ENCODE measurements at places on chromosomes 2 and 18.
A peak's percentile ranks its signal among the peaks of the same experiment; 100 is the strongest.

DNA sequence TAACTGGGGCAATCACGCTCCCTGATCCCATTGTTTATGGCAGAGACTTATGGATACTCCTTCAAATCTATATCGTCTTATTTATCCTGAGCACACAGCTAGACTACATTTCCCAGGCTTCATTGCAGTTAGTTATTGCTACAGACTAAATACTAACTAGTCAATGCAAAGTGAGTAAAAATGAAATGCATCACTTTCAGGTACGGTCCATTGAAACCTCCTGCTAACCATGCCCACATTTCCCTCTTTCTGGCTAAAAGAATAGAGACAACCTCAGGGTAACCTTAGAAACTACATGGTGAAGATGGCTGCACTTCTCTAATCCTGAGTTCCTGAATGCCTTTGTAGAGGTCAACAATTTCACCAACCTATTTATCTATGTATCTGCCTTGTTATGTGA is 437.4 kb downstream of the EPHA4 start:
- DNase-seq: no peak

DNA sequence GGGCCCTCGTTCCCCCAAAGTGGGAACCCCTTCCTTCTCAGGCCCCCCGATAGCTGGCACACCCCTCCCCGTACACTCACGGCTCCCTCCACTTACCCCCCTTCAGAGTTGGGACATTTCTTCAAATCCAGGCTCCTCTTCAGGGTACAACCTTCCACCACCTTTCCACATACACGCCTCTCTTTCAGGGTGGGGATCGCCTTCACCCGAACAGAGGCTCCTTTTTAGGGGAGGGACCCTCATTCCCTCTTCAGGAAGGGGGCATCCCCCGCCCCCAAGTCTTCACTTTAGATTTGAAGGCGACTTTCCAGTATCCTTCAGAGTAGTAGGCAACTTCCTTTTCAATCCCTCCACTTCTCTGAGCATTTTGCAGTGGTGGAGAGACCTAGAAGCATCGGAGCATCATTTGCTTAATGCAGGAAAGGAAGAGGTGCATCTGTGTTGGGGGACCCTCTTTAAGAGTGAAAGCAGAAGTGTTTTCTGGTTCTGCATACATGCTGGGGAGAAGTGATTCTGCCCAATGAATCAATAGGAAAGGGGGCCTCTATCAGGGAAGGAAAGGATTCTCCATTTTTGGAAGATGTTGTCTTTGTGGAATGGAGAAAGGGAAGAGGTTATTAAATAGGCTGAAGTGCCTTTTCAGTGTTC is 845 bp downstream of the EML4 start:
- no peak for DNase-seq

- no peak for DNase-seq
These were observed 68.0 kb downstream of the RBMS1 start for GRCh38 chr2:160425434-160426151.

DNA sequence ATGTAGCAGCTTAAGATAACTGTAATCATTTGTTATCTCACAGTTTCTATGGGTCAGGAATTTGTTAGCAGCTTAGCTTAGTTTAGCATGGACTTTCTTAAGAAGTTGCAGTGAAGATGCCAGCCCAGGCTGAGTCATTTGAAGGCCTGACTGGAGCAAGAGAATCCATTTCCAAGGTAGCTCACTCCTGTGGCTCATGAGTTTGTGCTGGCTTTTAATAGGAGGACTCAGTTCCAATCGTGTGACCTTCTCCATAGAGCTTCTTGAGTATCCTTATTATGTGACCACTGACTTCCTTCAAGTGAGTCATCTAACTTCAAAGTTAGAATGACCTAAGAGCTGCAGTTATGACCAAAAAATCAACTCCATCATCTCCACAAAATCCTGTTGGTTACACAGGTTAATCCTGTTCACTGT is 1.4 kb downstream of the GPATCH11 start:
- no peak for DNase-seq

DNA sequence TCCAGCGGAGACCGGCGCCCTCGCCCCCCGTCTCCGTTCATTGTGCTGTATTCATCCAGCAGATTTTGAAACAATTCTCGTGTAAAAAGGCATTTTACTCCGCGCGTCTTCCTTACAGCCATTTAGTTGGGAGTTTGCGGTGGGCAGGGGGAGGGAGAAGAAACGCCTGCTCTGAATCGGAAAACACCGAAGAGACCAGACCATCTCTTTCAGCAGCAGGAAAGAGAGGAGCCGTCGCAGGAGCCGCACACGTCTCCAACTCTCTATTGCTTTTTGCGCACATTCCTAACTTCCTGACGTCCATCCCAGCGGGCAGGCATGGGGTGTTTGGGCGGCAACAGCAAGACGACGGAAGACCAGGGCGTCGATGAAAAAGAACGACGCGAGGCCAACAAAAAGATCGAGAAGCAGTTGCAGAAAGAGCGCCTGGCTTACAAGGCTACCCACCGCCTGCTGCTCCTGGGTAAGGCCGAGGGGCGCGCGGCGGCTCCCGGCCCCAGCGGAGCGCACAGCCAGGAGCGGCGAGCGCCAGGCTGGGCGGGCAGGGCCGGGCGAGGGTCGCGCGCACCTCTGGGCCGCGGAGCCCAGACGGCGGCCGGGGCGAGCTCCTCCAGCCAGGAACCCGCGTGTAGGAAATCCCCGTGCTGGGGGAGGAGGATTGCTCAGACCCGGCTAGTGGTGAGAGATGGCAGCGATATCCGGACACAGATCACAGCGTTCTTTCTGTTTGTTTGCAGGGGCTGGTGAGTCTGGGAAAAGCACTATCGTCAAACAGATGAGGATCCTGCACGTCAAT is 63.2 kb downstream of the GNAL start:
- no peak for DNase-seq

GRCh38 chr2:108243566-108243965 is 3.8 kb downstream of the SULT1C3 start:
- DNase-seq: no peak

DNA sequence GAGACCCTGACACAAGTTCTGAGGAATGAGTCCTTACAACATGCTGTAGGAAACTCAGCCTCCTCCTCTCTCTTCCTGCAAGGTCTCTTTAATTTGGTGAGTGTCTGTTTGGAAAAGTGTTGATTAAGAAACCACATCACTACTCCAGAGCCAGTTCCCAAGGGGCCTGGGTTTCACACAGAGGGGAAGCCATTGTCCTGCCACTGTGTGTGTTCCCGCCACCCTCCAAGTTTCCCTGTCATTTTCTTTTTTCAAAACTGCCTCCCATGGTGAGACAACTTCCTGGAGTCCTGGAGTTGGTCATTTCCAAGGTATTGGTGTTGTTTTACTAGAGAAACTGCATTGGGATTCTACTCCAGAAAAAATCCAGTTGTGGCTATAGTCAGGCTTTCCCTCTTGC is 232.0 kb upstream of the PARD3B start:
- DNase-seq: no peak

DNA sequence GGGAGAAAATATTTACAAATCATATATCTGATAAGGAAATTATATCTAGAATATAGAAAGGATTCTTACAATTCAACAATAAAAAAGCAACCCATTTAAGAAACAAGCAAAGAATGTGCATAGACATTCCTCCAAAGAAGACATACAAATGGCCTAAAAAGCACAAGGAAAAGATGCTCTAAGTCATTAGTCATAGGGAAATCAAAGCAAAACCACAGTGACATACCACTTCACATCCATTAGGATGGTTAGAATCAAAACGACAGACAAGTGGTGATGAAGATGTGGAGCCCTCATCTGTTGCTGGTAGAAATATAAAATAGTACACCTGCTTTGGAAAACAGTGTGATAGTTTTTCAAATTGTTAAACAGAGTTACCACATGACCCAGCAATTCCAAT is 48.2 kb downstream of the MAPRE2 start:
- no peak for DNase-seq

DNA sequence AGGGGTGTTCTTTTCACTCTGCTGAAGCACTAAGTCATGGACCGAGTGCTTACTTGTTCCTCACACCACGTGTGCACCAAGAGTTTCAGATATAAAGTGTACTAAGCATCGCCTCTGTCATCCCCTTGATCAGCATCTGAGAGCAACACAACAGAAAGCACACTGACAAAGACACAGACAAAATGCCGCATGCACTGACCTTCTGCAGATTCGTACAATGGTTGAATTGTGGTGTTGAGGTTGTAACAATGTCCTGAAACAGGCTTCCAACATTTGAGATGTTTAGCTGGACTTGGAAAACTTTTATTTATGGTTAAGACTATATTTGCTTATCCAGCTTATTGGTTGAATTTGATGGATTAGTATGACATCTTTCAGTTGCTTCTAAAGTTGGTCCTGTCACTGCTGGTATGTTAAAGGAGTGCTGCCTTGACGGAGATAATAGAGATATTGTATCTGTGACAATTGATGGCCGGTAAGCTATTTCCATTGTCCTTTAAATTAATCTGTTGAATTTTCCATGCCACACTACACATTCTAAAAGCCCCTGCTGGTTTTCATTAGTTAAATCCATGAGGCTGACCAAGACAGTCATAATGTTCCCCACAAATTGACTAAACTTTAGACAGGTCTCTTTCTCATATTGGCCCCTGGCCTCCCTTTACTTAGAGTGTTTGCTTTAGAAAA is 99.9 kb downstream of the CBLN2 start:
- DNase-seq: no peak

DNA sequence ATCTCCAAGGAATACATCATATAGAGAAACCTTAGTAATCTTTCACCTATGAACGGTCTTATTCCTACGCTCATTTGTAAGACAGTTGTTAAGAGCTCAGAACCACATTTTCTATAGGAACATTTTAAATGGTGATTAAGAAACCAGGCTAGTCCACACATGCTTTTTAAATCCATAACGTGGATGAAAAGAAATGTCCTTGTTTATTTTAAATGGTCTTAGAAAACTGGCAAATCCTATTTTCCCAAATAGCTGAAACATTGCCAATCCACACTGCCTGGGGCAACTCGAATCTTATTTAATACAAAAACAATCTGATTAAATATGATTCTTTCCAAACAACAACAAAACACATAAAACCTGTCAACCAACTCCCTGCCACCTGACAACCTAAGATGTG is 23.7 kb downstream of the METTL8 start:
- DNase-seq: no peak

DNA sequence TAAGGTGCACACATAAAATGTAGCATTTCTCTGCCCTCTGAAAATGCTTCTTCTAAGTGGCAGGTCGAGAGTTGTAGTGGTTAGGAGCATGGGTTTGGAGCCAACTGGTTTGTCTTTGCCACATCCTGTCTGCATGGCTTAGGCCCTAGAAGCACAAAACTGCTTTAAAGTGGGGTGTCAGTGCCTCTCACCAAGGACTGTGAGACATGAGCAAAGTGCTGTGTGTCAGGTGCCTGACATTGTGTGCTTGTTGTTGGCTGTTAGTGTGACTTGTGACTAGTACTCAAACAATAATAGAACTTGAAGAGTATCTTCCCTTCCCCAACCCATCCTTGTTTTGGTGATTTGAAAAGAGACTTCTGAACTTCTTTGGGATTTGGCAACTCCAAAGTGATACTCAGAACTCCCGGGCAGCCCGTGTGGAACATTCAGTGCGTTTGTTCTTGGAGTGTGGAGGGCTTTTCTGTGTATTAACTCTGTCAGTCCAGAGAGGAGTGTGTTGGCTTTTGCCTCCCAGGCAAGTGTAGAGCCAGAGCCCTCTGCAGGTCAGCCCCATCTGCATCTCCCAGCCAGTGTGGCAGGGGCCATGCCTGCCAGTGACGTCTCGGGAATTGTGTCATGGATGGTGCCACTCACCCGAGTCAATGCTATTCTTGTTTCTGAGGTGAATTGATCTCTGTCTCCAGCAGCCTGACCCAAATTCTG is 5.0 kb downstream of the MGAT5 start:
- DNase-seq: peak; percentile 56

GRCh38 chr2:226794196-226794661 is 5.4 kb downstream of the IRS1 start:
- no peak for DNase-seq

DNA sequence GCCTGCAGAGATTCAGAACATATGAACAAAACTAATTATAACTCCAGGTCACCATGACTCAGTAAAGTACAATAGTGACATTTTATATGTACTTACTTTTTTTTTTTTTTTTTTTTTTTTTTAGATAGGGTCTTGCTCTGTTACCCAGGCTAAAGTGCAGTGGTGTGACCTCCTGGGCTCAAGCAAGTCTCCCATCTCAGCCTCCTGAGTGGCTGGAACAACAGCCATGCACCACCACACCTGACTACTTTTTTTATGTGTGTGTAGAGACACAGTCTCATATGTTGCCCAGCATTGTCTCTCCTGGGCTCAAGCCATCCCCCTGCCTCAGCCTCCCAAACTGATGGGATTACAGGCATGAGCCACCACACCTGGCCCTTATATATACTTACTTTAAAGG is 130.7 kb upstream of the B3GNT2 start:
- DNase-seq: no peak

DNA sequence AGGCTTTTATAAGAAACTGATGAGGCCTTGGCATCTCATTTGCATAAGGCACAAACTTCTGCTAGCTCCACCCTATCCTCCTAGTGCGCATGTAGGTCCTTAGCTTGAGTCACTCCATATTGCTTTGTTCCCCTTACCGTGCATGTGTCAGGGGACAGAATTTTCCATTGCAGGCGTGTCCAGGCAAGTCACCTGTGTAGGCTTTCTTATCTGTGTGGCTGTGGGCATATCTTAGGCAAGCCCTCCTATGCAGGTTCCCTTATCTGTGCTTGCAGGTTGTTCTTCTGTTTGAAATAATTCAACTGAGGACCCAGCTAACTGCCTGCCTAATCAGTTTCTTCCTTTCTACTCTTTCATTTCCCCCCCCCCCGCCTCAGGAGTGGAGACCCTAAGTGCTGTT is 63.3 kb upstream of the CDCA7 start:
- no peak for DNase-seq

DNA sequence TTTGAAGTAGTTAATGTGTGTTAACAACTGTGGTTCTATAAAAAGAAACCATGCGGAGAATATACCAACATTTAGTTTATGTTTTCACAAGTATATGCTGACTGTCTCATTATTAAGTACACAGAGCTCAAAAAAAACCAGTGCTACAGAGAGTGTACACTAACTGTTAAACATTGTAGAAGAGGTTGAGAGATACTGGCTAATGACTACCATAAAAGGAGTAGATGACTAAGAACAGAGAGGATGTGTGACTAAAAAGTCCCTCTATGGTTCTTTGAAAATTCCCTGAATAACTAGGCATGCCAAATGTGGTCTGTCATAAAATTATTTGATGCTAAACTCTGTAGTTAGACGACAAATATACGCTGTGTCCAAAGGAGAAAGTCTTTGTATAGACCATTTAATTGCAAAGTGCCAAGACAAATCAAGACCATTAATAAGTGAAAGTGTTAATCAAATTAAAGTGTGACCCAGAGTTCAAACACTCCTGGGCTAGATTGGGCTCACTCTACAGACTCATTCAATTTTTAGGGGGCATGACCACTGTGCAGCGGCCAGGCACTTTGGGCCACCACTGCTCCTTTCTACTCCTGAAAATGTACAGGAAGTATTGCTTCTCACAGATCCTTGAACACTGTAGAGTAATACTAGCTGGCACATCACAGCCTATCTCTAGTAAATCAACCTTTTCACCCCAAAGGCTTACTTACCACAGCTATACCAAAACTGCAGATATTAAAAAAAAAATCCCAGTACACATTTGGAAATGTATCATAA is 45.1 kb upstream of the SERTAD2 start:
- DNase-seq: no peak

GRCh38 chr2:74333175-74333574 is 10.0 kb downstream of the SLC4A5 start:
- DNase-seq: no peak
